ENCODE measurements at places on chromosomes 12 and 14. TPM values are rescaled to one million over a fixed set of nuclear protein-coding genes. Genes with fewer than 3 reads are reported as not detected.

The EGLN3 gene
- total RNA-seq: 9.2 TPM

The DYNC1H1 gene
- 607 TPM for total RNA-seq

The ABCD4 gene
- total RNA-seq: 80.6 TPM

The BICDL1 gene
- total RNA-seq: 1.5 TPM

The CLEC9A gene
- total RNA-seq: not detected

The LRRC23 gene
- total RNA-seq: 17.2 TPM

The PPM1H gene
- 1.7 TPM for total RNA-seq

The PTPRB gene
- 40.2 TPM for total RNA-seq

The TDP1 gene
- total RNA-seq: 5.9 TPM

The DYRK4 gene
- total RNA-seq: 26.7 TPM

The GDF3 gene
- not detected for total RNA-seq

The TPH2 gene
- not detected for total RNA-seq

The SOS2 gene
- 30.9 TPM for total RNA-seq

The ABHD12B gene
- not detected for total RNA-seq

The ABCD2 gene
- 7.3 TPM for total RNA-seq
